ENCODE measurements at places on chromosomes 3 and 15.
A peak's percentile ranks its signal among the peaks of the same experiment; 100 is the strongest.

GRCh38 chr15:40192942-40193341 lies 32.1 kb downstream of the BUB1B start:
- DNase-seq: no peak

DNA sequence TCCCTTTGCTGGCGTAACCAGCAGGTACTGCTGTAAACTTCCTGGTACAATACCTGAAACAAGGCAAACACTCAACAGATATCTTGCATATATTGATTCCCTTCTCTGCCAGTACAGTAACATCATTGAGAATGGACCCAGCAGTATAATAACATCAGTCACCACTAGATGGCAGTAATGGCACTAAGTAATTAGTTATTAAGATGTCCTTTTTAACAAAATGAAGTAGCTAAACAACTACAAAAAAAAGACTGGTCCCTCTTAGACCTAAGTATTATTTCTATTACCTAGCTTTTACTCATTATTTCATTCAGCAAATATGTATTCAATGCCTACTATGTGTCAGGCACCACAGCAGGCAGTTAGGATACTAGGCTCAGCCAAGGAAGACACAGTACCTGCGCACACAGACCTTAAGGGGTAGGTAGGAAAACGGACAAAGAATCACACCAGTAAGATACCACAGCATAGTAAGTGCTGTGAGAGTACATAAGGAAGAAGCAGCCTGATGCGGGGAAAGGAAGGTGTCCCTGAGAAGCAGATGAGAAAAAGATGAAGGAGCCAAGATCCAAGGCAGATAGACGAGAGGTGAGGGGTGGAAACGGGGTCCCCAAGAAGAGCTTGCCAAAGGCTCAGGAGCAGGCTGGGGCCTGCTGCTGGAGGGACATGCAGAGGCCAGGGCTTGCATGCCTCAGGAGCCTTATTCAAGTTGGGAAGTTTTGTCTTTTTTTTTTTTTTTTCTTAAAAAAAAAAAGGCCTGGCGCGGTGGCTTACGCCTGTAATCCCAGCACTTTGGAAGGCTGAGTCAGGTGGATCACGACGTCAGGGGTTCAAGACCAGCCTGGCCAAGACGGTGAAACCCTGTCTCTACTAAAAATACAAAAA lies 102.7 kb upstream of the CHD2 start:
- DNase-seq: peak; percentile 71

DNA sequence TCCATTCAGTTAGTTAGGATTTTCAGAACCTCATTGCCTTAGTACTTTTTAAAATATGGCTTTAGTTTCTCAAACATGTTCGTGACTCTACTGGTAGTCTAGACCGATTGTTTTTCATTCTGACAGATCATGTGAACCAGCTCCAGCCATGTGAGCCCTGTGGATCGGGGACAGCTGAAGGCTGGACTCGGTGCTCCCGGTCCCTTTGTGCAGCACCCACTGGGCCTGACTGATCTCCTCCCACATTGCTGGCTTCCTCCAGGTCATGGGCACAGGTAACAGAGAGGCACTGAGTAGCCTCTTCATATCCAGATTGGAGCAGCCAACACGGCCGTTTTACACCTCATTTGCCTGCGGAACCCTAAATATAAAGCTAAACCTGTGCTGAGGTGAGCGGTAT lies 30.5 kb downstream of the NIPA2 start:
- DNase-seq: no peak

DNA sequence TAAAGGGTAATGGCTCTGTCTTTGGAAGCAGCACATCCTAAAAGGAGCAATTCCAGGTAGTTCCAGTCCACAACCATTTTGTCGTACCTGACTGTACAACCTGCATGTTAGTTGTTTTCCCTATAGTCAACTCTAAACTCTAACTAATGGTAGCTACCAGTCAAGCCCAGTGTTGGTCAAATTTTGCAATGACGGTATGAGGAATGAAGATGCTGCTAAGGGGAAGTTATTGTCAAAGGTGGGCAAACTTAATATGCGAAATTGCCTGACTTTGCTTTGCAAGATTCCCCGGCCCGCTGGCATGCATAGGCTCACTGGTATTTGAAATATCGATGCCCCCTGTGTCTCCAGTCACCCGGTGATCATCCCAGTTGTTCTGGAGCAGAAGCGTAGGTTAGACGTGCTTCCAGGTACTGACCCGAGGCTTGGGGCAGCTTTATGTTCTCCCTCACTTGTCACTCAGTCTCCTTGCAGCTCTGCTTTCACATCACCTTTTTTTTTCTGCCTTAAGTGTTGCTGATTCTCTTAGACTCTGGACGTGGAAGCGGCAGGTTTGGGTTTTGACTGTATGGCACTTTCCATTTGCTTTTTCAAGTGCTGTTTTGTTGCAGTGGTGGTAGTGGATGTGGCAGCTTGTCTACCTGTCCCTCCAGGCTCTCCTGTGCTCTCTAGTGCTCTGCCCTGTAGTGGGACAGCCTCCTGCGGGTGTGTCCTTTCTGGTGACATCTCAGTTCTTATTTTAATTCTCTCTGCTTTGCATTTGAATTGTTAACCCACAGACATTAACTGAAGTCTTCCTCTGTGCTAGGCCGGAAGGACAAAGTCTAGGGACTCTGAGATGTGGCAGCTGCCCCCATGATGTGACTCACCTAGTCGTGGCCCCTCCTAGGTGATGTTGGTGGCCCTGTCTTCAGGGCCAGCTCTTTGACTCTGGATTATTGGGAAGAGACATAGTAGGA lies 95.8 kb upstream of the UMPS start:
- DNase-seq: no peak

- DNase-seq: no peak
Observed at GRCh38 chr3:156655819-156656550, 18.4 kb upstream of the TIPARP start.

DNA sequence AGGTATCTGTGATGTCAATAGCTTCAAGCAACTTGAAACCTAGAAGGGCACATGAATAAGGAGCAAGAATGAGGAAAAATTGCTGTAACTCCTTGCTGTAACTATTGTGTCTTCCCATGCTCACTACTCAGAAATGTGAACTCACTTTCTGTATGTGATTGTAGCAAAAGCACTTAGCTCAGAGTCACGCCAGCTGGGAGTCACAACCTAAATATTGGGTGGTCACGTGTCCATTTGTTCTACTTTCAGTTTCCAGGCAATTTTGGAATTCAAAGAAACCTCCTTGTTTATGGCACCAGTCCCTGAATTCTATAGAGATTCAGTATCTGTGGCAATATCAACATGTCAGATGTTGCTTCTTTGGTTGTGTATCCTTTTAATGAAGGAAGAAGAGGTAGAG lies 241.6 kb upstream of the AZI2 start:
- DNase-seq: peak; percentile 54

GRCh38 chr3:50652709-50653108 lies 22.0 kb upstream of the DOCK3 start:
- DNase-seq: no peak

DNA sequence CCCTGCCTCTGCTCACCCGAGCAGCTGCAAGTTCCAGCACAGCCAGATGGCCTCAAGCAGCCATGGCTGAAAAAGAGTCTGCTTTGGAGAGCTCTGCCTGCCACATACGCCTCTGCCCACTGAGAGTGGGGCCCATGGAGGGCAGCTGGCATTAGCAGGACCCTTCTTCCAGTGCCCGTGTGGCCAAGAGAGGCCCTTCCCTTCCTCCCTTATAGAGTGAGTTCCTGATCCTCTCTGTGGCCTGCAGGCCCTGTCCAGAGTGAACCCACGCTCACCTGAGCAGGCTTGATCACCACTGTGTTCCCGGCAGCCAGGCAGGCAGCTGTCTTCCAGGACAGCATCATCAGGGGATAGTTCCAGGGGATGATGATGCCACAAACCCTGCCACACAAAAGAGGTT lies 41.4 kb upstream of the SLC41A3 start:
- no peak for DNase-seq

DNA sequence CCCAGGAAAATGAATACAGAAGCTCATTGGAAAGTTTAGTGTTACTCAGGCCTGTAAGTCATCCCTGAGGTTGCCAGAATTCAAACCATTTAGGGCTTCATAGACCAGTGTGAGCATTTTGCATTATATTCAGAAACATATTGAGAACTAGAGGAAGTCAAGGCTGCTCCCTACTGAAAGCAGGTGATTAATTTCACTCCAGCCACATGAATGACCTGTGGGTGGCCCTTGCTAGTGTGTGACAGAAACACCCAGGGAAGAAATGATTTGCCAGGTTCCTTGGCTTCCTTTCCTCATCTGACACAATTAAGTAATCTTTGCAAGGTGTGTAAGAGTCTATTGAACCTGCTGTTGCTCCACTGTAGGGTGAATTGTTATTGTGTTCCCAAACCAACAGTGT lies 61.8 kb downstream of the GAP43 start:
- no peak for DNase-seq

- no peak for DNase-seq
Observed at GRCh38 chr15:78840661-78841375, 29.6 kb upstream of the ADAMTS7 start.

- no peak for DNase-seq
Observed at GRCh38 chr3:85476891-85477495, 518.2 kb downstream of the CADM2 start.

- DNase-seq: peak; percentile 53
Observed at GRCh38 chr15:71275098-71275497, 159.8 kb downstream of the THSD4 start.

DNA sequence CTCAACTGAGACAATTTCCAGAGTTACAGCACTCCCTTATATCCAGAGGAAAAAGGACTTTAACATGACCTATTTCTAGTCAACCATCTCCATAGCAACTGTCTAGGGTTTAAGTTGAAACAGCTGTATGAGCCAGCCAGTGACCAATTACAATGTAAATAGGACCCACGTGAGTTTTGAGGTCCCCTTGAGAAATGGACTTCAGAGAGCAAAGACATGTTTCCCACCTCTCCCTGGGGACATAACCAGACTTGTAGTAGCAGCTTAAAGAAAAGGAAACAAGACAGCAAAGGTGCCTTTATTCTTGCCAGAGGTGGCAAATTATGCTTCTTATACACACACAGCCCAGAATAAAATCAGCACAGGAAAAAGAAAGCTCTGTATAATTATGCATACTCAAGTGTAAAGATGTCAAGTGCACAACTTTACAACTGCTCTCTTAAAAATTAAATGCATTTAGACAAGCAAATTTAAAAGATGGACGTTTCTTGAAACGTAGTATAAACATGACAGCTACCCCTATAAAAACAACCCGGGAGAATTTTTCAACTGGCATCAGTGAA lies 40.2 kb downstream of the SUMF1 start:
- peak; percentile 87 for DNase-seq

DNA sequence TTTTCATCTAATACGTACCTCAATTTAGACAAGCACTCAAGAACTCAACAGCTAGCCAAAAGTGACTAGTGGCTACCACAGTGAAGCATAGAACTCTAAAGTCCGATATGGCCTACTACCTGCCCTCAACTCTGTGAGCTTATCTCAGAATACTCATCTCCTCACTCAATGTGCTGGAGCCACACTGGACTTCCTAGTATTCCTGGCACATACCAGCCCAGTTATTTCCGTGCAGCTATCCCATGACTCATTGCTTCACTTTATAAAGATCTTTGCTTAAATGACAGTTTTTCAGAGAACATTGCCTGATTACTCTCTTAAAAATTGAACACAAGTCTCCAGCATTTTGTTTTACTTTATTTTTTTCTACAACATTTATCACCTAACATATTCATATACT lies 524.7 kb downstream of the PYDC2 start:
- DNase-seq: no peak

GRCh38 chr3:34200576-34200975 lies 402.1 kb downstream of the PDCD6IP start:
- no peak for DNase-seq

- no peak for DNase-seq
Observed at GRCh38 chr3:160773722-160774121, 17.7 kb downstream of the PPM1L start.

GRCh38 chr15:55823191-55823670 lies 80.3 kb upstream of the PRTG start:
- DNase-seq: peak; percentile 72

GRCh38 chr3:152040319-152040718 lies 166.9 kb downstream of the SUCNR1 start:
- DNase-seq: no peak

- no peak for DNase-seq
Observed at GRCh38 chr3:189966843-189967242, 153.9 kb downstream of the P3H2 start.

DNA sequence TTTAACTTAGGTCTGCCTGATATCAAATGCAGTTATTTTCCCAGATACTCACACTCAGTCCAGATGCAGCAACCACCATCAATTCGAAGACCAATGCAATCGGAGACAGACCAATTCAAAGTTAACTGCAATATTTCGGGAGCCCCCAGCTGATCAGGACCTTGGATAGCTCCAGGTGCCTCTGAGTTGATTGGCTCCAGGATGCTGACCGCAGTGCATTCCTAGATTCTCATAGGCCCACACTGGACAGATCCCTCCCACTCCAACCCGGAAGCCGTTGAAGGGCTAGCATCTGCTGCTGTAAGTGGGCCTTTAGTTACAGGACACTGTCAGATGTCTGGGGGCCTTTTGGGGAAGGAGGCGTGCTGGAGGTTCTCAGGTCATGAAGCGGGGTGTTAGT lies 89.5 kb upstream of the ATP2B2 start:
- peak; percentile 62 for DNase-seq

DNA sequence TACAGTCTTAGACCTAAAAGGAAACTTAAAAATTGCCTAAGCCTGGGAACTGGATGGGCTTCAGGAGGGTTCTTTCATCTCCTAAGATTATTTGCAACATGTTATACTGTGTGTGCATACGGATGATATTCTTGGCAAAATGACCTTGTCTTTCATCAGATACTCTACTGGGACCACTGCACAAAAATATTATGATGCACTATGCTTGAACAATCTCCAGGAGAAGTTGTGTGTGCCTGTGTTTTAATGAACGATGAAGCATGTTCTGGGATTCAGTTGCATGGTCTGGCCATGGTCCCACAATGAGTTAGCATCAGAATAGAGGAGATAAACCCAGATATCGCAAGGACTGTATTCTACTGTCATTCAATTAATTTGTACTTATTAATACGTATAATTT lies 68.7 kb downstream of the GAP43 start:
- DNase-seq: no peak

- DNase-seq: no peak
Observed at GRCh38 chr3:66756468-66757036, 241.6 kb upstream of the KBTBD8 start.

DNA sequence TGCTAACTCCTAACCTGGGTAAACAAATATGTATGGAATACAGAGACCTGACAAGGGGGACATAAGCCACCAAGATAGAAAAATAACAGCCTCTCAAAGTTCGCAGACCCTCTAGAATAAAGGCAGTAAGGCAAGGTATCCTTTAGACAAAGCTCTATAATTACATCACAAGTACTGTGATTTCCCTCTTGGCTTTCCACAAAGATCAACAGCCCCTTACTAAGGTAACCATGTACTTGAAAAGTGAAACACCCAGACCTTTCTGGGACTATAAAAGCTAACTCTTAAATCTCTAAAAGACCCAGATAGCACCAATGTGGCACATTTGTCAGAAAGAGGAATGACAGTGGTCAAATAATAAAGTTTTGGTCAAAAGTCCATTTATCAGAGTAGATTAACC lies 51.9 kb downstream of the TBL1XR1 start:
- DNase-seq: no peak

- DNase-seq: no peak
Observed at GRCh38 chr3:82163907-82164520, 402.6 kb upstream of the GBE1 start.

All from H4 (cell line).